ENCODE measurements at places on chromosomes 7 and 10. TPM values are rescaled to one million over a fixed set of nuclear protein-coding genes. Genes with fewer than 3 reads are reported as not detected.

DNA sequence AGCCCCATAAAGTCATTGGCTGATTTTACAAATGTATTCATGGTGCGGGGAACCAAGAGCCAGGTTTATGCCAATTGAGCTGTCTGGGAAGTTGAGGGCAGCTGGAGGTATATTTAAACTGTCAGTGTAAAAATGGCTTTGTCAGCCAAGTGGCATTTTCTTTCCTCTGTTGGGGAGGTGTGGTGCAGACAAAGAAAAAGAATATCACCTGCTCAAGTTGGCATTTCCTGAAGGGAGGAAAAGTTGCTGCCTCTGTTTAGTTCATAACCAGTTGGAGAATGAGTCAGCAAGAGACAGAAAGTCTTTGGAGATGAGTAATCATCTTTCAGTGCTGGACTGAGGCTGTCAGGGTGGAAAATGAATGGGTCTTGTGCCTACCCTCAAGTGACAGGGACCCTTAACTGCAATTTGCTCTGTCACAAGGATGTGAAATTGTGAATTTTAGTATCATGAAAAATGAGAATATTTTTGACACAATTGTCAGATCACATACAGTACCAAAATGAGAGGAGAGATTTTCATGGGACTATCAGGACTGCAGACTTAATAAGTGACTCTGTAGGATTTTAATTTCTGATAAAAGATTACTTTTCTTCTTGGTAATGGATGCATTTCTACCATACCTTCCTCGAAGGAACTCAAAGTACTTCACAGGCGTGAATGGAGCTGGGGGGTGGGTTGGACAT, 137.3 kb downstream of the ANLN start:
- no peak for DNase-seq

DNA sequence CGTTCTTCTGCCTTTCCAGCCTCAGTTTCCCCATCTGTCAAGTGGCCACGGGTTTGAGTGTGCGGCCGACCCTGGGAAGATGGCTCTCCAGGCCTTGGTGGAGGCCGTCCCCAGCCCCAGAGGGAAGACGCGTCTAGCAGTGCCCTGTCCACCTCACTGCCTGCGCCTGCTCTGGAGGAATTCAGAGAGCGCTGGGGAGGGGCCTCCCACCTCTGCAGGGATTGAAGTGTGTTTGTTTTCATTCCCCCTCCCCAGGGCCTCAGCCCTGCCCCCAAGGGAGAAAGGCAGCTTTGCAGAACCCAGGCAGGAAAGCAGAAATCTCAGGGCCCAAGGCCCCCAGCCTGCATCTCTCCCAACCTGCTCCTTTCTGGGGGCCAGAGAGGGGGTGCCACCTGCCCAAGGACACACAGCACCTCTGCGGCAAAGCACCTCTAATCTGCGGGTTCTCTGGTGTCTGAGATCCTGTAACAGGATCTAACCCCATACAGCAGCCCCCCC, 91.0 kb downstream of the MICALL2 start:
- DNase-seq: no peak

DNA sequence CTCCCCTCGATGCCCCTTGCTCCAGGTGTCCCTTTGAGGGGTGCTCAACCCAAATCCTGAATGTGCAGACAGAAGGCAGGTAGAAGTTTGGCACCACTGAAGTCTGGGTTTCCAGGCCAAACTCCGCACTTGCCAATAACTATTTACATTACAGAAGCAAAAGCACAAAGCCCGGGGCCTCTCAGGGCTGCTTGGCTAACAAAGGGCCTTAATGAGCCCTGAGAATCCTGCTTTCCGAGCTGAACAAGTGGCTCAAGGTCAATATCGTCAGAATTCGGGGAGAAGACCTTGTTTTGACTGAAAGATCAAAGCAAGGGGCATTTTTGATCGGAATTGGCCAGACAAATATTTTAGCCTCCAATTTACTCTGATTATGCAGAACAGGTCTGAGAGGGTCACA, 189.9 kb downstream of the HERPUD2 start:
- no peak for DNase-seq

DNA sequence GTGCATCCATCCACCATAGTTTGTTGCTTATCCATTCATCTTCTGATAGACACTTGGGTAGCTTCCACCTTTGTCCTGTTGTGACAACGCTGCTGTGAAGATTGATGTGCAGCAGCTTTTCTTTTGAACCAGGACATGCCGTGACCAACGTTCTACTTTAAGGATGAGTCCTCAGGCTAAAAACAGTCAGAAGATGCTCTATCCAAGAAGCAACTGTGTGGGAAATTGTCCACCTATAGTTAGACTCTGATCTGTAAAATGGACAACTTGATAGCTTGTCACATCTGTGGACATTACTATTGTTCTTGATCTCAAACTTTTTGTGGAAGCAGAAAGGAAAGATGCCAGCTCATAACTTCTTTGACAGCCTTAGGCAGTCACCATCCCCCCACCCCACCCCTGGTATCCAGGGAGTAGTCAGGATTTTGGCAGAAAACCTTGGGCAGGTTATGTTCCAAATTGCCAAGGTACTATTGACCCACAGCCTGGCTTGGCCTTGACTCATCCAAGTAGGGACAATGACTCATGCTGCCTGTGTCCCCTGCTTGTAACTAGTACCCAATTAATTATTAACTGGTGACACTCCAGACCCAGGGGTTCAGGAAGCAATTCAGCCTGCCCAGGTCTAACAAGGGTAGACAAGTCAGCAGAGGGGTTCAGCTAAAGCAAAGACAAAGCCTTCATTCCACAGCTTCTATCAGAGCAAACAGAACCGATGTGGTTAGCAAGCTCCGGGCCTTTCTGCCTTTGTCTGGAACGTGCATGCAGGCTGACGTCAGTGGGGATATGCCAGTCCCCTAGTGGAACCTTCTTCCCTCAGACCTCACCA, 99.6 kb upstream of the ANLN start:
- DNase-seq: no peak

- DNase-seq: no peak
These were observed 884.4 kb upstream of the CELF2 start for GRCh38 chr10:10133281-10133680.

- no peak for DNase-seq
These were observed 16.5 kb downstream of the DYNC1I1 start for GRCh38 chr7:95788884-95789283.

DNA sequence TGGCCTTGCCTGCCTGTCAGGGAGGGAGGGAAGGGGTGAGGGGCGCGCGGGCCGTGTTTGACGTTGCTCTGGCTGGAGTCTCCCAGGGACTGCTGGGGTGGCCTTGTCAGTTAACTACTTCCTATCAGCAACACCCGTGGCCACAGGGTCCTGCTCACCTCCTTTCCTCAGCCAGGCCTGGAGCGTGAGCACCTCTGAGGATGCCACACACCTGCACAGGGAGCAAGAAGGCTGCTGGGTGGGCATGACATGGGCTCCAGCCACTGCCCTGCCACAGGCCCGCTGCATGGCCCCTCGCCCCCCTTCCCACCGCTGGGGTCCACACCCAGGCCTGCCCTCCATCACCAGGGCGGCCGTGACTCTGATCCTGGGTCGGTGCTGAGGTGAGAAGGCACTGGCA, 212.4 kb downstream of the ELFN1 start:
- DNase-seq: peak; percentile 10

DNA sequence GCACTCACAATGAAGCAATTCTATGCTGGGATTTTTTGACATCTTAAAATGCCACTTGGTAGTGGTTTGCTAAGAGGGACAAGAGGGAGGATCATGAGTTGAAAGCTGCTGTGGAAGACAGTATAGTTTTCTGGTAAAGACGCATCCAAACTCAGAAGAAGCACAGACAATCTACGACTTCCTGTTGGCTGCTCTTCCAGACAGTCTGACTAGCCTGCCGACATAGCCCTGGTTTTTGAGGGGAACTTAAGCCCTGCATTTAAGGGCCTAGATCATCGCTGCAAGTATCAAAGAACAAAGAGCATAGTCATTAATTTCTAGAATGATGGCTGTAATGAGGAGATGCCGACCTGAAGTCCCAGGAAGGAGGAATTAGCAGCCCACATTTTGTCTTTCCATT, 99.9 kb upstream of the IKZF1 start:
- DNase-seq: no peak

The FBH1 gene
- 59.1 TPM for polyA plus RNA-seq

The SLC39A12 gene
- not detected for polyA plus RNA-seq

The BMPER gene
- 0.50 TPM for polyA plus RNA-seq

All from heart left ventricle (tissue), 16 donors.